T-cell (primary cell): ENCODE measurements at places on chromosomes 2 and 18. TPM values are rescaled to one million over a fixed set of nuclear protein-coding genes. Genes with fewer than 3 reads are reported as not detected.

- no peaks in the 10 kb centered on the region for H3K36me3 ChIP-seq
- H3K4me1 ChIP-seq, result peaks cover 15% of the 10 kb centered on the region
- H3K4me3 ChIP-seq, result no peak overlapping the region
Measured at GRCh38 chr2:101388232-101388631, 929 bp upstream of the CREG2 start.

LTBP1 gene
- total RNA-seq, result 0.41 TPM

DNA sequence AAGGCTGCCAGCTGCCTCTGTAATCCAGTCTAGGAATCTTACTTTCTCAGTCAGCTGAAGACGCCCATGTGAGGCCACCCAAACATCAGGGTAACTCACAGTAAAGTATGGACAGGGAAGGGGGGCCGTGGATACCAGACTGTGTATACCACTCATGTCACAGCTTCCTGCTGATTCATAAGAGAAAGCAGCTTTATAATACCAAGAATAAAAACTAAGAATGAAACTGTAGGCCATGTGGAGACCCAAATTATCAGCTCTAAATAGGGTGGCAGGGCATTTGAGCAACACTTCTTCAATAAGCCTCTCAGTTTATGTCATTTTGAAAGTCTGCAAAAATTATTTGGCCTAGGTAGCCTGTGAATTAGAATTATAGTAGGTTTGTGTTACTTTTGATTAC lies 115.0 kb upstream of the CDCA7 start:
- H3K4me3 ChIP-seq, result no peak overlapping the region
- H3K4me1 ChIP-seq, result no peaks in the 10 kb centered on the region
- DNase-seq, result no peak
- no peak overlapping the region for H3K27ac ChIP-seq

DNA sequence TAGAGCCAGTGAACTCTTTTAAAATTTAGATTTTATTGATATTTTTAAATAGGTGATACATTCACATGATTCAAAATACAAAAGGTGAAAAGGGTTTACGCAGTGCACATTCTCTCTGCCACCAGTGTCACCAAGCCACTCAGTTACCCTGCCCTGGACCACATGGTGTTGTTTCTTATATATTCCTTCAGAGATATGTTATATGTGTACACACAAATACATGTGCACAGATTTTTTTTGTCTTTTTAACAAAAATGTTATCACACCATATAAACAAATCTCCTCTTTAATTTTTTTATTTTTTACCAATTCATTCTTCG lies 26.2 kb downstream of the SERPINB4 start:
- no peak for DNase-seq
- no peaks in the 10 kb centered on the region for H3K27me3 ChIP-seq
- no peak overlapping the region for H3K27ac ChIP-seq
- no peaks in the 10 kb centered on the region for H3K36me3 ChIP-seq
- no peaks in the 10 kb centered on the region for H3K4me1 ChIP-seq

DNA sequence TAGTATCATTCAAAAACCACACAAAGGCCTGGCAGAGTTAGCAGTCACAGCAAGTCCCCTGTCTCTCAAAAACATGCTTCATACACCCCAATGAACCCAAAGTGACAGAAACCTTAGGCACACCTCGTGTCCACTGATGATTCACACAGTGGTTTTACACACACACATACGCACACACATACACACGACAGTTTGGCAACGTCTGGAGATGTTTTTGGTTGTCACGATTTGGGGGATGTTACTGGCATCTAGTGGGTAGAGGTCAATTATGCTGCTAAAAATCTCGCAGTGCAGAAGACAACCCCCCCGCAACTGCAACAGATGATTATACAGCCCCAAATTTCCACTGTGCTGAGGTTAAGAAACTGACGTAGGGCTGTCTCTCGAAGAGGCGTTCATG lies 72.9 kb upstream of the PARD3B start:
- no peaks in the 10 kb centered on the region for H3K4me1 ChIP-seq
- no peak for DNase-seq
- H3K36me3 ChIP-seq, result no peaks in the 10 kb centered on the region
- no peak overlapping the region for H3K27ac ChIP-seq
- no peak overlapping the region for H3K4me3 ChIP-seq
- H3K27me3 ChIP-seq, result no peaks in the 10 kb centered on the region

AQP12B gene
- total RNA-seq, result not detected

DNA sequence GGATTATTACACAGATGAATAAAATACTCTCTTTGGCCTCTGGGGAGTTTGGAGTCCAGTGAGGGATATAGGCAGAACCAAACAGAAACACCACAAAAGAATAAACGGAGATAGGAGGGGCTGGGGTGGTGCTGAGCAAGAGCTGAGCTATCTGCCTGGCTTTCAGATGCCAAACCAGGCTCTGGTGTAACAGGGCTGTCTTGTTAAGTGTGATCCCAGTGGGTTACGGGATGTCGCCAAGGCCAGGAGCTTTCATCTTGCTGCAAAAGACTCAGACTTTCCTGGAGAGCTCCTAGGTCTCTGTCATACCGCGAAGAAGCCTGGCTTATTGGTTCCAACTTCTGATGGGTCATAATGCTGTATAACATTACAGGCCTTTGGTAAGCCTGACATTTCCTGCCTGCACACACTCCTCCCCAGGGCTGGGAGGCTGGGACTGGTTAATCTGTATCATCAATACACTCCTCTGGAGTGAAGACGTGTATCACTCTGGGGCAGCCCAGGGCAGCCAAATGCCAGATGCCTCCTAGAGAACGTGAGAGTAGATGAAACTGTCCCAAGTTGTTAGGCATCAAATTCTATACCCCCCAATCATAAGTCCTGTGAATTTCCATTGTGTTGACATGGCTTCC lies 60.5 kb downstream of the STPG4 start:
- H3K27ac ChIP-seq, result no peak overlapping the region
- no peaks in the 10 kb centered on the region for H3K4me1 ChIP-seq
- H3K4me3 ChIP-seq, result no peak overlapping the region
- H3K36me3 ChIP-seq, result no peaks in the 10 kb centered on the region

DNA sequence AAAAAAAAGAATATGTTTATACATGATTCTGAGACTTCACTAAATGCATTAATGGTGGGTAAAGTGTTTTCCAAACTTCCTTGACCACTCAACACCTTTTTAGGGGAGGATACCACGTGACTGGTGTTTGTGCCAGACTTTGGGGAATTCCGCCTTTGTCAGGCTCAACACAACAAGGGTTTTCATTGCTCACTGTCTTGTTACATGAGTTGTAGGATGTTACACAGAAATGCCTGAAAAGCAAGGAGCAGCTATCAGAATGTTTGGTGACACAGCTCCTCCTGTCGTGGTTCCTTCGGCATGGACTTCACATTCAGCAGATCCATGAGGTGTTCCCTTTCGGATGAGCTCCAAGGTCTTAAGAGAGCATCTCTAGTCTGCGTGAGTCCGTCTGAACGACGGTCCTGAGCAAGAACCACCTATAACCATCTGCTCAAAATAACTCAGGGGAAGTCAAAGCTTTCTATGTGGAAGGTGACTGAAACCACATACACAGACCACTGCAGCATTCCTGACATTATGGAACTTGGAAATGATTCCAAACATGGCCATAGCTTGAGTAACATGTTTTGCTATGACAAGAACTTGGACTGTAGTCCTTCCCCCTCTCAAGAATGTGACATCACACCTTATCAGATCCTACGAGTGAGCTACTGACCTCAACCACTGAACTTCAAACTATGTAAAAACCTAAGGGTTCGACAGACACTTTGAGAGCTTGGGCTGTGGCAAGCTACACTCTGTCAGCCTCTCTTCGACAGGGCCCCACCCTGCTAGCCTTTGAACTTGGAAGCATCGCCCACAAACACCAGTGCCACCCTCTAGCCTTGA lies 57.5 kb downstream of the MCFD2 start:
- H3K4me3 ChIP-seq, result no peak overlapping the region
- peaks cover 6% of the 10 kb centered on the region for H3K27me3 ChIP-seq
- no peak overlapping the region for H3K27ac ChIP-seq
- H3K36me3 ChIP-seq, result no peaks in the 10 kb centered on the region

DNA sequence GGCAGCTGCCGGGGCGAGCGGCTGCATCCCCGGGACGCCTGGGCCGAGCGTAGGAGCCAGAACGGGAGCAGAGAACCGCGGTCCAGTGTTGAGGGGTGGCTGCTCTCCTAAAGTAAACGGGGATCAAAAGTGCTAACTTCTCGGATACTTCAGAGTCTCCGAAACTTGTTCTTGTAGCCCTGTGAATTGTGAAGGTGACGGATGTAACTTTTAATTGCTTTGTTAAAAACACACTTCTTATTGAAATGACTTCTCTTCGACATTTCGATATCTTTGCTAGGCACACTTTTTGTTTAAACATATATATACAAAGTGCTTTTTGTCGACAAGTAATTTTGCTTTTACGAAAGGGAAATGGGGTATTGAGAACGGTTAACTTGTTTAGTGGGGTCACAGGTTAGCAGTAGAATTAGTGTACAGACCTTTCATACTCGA lies 540 bp downstream of the ATP9B start:
- peak overlapping the region; percentile 83 for H3K4me3 ChIP-seq
- no peaks in the 10 kb centered on the region for H3K27me3 ChIP-seq
- H3K27ac ChIP-seq, result peak overlapping the region; percentile 88
- no peaks in the 10 kb centered on the region for H3K36me3 ChIP-seq
- H3K4me1 ChIP-seq, result peaks cover 18% of the 10 kb centered on the region

DNA sequence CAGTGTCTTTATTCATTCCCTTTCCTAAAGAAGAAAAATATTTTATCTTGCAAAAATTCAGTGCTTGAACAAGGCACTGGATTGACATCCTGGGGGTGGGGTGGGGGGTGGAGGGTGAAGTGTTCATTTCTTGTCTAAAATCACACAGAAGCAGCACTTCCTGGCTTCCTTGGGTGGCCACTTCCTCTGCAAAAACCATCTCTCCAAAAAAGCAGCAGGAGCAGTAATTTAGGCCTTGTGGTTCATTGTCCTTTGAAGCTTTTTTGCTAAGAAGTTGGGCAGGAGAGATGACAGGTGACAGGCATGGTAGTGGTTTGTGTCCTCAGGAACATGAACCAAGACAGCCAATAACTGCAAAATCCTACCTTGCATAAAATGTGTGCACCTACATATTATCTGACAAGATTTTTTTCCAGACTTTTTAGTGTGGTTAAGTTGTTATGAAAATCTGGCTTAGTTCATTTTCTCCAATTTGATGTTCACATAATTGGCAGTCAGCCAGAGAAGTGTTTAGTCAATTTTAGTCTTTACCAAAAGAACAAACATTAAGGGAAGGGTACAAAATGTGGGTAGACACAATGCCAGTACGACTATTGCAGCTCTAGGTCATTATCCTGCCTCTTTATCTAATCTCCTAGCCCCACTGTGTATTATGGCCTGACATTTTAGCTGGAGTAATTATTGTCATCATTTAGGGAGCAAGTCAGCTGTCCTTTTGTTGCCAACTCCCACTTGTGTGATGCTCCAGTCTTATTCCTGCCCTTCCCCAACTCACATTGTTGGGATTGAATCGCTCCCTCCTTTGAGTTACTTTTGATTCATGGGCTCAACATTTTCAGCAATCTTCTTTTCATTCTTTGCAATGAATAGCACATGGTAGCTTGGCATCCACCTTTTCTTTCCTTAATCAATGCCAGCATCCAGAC lies 177.2 kb downstream of the MYO3B start:
- H3K27ac ChIP-seq, result no peak overlapping the region
- DNase-seq, result peak; percentile 14
- no peak overlapping the region for H3K4me3 ChIP-seq

DNA sequence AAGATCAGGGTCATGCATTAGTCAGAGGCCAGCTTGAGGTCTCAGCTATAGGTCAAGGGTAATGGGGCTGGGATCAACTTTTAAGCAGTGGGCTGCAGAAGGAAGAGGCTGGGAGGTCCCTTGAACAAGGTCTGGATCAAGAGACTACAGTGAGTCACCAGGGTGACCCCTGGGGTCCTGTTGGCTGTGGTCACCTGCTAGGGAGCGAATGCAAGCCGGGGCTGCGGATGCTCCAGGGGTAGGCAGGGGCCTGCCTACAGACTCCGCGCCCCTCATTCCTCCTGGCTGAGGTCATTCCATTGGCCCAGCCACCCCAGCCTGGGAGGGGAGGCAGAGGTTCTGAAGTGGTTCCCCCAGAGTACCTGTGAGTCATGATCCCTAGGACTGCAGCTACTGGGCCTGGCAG lies 110.4 kb downstream of the CYP26B1 start:
- H3K4me3 ChIP-seq, result no peak overlapping the region
- H3K27me3 ChIP-seq, result peaks cover 12% of the 10 kb centered on the region
- no peaks in the 10 kb centered on the region for H3K4me1 ChIP-seq
- no peaks in the 10 kb centered on the region for H3K36me3 ChIP-seq
- H3K27ac ChIP-seq, result no peak overlapping the region

DNA sequence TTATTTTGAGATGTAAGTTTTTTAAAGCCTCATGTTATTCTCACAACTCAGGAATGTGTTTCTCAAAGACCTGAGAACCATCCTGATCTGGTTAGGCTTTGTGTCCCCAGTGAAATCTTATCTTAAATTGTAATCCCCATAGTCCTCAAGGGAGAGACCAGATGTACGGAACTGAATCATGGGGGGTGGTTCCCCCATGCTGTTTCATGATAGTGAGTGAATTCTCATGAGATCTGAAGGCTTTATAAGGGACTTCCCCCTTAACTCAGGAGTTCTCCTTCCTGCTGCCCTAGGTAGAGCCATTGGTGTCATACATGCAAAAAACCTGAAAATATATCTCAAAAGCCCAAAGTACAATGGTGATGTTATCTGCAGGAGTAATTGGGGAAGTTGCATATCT lies 836.7 kb downstream of the CBLN2 start:
- no peak overlapping the region for H3K27ac ChIP-seq
- DNase-seq, result no peak
- H3K36me3 ChIP-seq, result no peaks in the 10 kb centered on the region
- no peaks in the 10 kb centered on the region for H3K4me1 ChIP-seq
- no peaks in the 10 kb centered on the region for H3K27me3 ChIP-seq
- H3K4me3 ChIP-seq, result no peak overlapping the region

- no peaks in the 10 kb centered on the region for H3K27me3 ChIP-seq
- no peak overlapping the region for H3K4me3 ChIP-seq
- DNase-seq, result no peak
- no peaks in the 10 kb centered on the region for H3K4me1 ChIP-seq
Measured at GRCh38 chr2:204453730-204454167, 91.5 kb upstream of the PARD3B start.

DNA sequence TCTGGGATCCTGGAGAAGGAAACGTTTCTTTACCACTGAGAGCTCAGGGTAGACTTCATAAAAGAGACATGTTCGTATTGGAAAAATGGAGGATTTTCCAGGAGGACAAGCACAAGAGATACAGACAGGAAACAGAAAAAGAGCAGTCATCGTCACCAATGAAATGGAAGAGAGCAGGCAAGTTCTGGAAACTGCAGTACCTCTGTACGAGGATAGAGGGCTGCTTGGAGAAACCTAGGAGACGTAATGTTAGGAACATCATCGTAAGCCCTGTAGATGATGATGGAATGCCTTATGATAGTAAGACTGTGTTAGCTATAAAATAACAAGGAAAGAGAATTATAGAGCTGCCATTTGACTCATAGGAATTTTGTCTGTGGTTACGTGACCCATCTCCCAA lies 121.1 kb upstream of the KLHL14 start:
- no peaks in the 10 kb centered on the region for H3K27me3 ChIP-seq
- no peak overlapping the region for H3K4me3 ChIP-seq
- no peak for DNase-seq

GRCh38 chr2:240506406-240507059 lies 51.3 kb downstream of the ANKMY1 start:
- no peak overlapping the region for H3K4me3 ChIP-seq
- no peak for DNase-seq
